ENCODE measurements at places on chromosomes 6 and 20.

- peak; percentile 84 for DNase-seq
These were observed 107.4 kb upstream of the NAA20 start for GRCh38 chr20:19909725-19910124.

DNA sequence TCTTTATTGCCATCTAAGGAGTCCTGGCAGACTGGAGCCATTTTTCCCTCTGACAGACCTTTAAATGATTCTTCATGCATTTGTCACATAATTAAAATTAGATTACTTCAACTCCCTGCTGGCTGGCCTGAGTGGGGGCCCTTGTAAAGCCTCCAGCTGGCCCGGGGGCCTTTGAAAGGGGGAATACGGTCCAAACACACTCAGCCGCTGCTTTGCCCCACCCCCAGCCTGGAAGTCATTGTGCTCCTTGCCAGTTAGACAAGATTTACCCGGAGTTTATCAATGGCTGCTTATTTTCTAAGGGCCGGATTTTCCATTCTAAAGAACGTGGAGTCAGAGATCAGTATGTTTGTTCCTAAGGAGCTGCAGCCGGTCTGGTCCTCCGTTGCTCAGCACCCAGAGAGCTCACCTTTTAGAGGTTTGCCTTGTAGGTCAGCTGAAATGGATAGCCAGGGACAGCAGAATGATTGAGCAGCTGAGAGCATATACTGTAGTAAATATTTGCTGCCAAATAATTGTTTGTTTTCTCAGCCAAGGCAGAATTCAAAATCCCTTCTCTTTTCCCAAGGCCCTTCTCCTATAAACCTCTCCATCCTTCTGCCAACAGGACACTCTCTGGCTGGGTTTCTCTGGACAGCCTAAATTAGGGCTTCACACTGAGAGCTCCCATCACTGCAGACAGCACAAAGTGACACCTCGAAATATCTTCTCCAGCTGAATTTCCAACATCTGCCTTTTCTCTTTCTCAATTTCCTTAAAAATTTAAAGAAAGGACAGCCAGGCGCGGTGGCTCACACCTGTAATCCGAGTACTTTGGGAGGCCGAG is 68.4 kb upstream of the RBM24 start:
- DNase-seq, result no peak

GRCh38 chr20:651713-652614 is 1.0 kb downstream of the SRXN1 start:
- no peak for DNase-seq

GRCh38 chr20:48143435-48144081 is 358.3 kb upstream of the SULF2 start:
- no peak for DNase-seq

- no peak for DNase-seq
These were observed 54.0 kb downstream of the EFHC1 start for GRCh38 chr6:52474173-52474572.

- DNase-seq, result no peak
These were observed 6.5 kb downstream of the NCOA7 start for GRCh38 chr6:125797120-125797885.

DNA sequence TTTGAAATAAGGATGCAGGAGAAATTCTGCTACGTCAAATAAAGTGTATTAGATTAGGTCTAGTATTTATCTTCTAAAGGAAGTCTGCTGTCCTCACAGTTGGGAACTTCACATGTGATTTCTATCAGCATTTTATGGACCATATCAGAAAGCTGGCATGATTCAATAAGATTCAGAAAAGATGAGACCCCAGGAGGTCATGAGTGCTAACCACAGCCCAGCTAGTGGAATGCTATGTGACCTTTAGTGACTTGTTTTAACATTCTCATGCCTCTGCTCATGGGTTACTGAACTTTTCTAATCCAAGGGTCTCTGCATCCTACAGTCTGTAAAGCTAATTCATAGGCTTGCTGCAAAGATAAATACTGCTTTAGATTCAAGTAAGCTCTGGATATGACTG is 150.1 kb downstream of the GMPR start:
- DNase-seq, result no peak

- no peak for DNase-seq
These were observed 264.5 kb downstream of the KIF16B start for GRCh38 chr20:16308754-16309153.

DNA sequence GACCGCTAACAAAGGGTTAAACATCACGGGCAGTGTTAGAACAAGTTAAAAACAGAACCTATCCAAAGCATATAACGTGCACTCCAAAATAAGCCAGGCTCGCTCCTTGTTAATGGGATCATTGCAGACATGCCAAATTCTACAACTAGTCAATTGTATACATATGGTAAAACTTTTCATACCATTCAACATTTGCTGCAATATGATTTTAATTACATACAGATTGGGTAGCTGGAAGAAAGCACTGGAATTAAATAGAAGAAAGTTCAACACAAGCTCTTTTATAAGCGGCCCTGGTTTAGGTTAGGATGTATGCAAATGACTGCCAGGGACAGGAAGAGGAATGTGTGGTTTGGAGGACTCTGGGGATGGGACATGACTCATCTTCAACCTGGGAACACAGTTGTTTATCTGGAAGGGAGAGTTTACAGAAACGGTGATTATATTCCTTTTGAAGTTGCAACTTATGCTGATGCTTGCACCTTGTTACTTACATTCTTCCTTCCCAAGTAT is 62.5 kb upstream of the TIAM2 start:
- no peak for DNase-seq

GRCh38 chr6:46530896-46531295 is 39.6 kb upstream of the RCAN2 start:
- DNase-seq, result no peak

- no peak for DNase-seq
These were observed 94.1 kb downstream of the CDH22 start for GRCh38 chr20:46213946-46214823.

GRCh38 chr6:11662323-11662722 is 116.3 kb downstream of the ADTRP start:
- no peak for DNase-seq

GRCh38 chr6:136989571-136990241 is 55.1 kb downstream of the IL20RA start:
- DNase-seq, result no peak

GRCh38 chr6:2625581-2625980 is 125.1 kb downstream of the MYLK4 start:
- DNase-seq, result no peak

DNA sequence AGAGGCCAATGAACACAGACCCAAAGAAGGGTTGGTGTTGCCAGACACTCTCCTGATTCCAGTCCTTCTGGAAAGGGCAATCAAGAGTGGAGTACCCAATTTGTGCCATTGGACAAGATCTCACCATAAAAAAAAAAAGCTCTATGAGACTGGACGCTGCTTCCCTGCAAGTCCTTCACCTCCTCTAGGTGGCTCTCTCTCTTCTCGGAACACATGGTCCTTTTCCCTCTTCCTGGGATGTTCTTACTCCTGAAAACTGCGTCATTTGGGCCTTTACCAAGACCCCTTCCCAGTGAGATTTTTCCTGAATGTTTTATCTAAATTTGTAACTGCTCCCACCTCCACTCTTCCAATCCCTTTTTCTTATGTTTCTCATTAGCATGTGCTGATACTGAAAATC is 280.8 kb downstream of the FOXA2 start:
- DNase-seq, result no peak

- no peak for DNase-seq
These were observed 29.1 kb upstream of the SCML4 start for GRCh38 chr6:107853230-107853629.

DNA sequence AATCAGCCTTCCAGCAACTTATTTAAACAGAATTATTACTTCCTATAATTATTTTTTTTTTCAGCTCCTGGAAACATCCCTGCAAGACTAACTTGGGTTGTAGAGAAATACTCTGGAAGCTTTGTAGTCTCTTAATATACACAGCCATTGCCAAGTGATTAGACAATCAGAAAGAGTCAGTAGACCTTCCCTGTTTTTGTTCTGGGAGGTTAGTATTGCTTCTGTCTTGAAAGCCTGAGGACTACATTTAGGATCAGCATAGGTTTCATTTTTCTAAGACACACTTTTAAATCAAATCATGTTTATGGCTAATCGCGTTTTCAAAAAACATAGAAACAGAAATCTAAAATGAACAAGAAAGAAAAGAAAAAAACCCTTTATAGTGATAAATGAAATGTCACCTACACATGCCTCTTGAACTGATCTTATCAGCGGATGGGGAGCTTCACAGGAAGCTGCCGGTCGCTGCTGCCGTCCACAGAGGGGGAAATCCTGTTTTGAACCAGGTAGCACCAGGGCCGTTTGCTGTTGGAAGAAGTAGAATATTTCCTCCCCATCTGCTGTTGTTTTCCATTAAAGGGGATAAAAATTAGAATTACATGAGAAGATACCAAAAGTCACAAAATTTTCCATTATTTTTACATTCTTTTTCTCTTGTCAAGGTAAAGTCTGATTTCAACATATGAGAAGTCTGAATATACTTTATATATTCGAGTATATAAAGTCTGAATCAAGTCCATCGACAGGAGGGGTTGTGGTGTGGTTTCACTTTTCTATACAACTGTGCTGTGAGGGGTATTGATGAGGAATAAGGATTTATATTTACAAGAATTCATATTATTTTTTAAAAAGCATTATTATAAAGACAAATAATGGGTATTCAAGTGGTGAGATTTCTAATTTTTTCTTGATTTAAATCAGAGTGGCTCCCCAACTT is 94.6 kb downstream of the ARMC2 start:
- DNase-seq, result no peak

DNA sequence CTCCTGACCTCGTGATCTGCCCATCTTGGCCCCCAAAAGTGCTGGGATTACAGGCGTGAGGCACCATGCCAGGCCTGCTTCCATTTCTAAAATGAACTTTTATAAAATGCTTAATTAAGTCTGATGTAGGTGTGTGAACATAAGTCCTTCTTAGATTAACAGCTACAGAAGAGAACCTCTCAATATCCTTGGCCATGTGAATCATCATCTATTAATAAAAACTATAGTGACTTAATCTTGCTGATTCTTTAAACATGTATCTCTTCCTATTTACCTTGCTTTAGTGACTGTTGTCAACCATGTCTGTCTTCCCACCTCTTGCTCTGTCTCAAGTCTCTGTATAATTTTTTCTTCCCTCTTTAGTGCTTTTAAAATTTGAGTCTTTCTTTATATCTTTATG is 127.1 kb downstream of the JARID2 start:
- DNase-seq, result no peak

- DNase-seq, result peak; percentile 56
These were observed 14.7 kb downstream of the STK35 start for GRCh38 chr20:2116170-2116940.

GRCh38 chr6:18388271-18388670 is 1.1 kb downstream of the RNF144B start:
- DNase-seq, result no peak

GRCh38 chr6:82862543-82862942 is 203.1 kb downstream of the UBE3D start:
- no peak for DNase-seq

DNA sequence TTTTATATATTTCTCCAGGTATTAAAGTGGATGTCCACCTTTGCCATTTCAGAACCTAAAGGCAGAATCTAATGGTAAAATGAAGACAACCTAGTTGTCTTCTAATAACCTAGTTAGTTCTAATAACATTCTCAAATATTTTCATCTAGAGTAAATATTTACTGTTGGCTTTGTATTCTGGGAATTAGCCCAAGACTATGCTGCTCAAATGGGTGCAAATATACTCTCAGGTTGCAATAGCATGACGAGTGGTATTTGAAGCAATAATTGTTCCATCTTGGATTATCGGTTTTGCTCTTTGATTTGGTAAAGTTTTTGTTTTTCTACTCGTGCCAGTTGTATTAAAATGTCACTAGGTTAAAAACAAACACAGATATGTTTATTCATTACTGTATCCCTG is 21.0 kb upstream of the RSPH4A start:
- no peak for DNase-seq

GRCh38 chr6:43916924-43917877 is 147.2 kb downstream of the VEGFA start:
- DNase-seq, result no peak

DNA sequence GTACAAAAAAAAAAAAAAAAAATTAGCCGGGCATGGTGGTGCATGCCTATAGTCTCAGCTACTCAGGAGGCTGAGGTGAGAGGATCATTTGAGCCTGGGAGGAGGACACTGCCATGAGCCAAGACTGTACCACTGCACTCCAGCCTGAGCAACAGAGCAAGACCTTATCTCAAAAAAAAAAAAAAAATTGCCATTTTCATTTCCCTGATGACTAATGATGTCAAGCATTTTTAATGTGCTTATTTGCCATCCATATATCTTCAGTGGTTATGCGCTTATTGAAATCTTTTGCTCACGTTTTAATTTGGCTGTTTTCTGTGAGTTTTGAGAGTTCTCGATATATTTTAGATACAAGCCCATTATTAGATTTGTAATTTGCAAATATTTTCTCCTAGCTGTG is 46.7 kb downstream of the PFDN4 start:
- no peak for DNase-seq

DNA sequence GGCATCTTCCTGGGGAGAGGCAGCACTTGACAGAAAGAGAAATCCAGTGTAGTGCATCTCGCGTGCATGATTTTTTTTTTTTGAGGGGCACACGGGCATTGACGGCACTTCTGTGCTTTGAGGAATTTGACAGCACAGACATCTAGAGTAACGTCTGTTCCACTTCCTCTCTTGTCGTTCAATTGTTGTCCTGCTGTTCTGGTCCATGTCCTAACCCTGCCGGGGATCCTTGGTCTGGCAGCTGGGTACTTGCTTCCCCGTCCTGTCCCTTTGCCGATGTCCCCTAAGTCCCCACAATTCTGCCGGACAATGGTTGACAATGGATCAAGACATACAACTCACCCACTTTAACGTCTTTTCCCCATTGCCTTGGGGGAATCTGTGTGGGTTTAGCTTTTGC is 46.0 kb upstream of the NAA20 start:
- DNase-seq, result no peak

DNA sequence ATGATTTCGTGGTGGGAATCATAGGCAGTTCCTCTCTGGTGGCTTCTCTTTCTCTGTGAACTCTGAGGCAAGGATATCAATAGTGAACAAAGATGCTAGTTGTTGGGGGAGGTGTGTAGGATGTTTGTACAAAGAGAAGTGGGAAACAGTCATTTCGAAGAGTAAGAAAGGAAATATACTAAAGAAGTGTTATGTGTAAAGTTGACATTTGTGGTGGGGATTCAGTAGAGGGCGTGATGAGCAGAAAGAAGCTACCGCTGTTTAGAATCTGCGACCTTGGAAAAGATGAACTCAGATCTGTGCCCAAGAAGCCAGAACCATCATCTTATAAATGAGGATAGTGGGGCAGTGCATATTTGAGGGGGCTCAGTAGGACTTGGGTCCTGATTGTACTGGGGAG is 11.4 kb downstream of the SLC35F1 start:
- no peak for DNase-seq

- no peak for DNase-seq
These were observed 375.8 kb downstream of the THBS2 start for GRCh38 chr6:168877821-168878282.

- no peak for DNase-seq
These were observed 136.7 kb upstream of the EXOC2 start for GRCh38 chr6:829656-830055.

Measured in suprapubic skin (tissue), 4 donors.